Stimulated activated CD4-positive, alpha-beta T cell treated with anti-CD3 and anti-CD28 coated beads, Interleukin-15, amount 100 ng/mL, for 1 hour (primary cell): ENCODE measurements at places on chromosomes 6 and 20.

- no peak for DNase-seq
Measured at GRCh38 chr6:399785-400534, 8.4 kb downstream of the IRF4 start.

- DNase-seq = no peak
Measured at GRCh38 chr6:49454787-49455709, 8.0 kb downstream of the MMUT start.

DNA sequence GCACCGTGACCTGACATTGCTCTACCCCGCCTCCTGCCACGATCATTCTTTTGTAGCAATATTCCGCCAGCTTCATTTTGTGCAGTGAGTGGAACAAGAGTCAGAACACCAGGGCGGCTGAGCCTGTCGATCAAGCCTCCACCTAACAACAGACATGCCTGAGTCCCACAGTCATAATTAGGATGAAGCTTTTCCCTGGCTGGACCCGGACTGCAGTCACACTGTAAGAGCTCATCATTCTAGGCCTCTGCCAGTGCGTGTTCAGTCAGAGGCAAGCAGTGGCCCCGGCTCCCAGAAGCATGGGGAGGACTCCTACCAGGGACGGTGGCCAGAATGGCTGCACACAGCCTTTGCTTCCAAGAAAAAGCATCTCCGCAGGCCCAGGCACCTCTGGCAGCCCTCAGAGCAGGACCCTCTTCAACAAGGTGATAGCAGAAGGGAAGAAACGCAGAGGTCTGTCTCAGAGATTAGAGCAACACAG lies 23.2 kb upstream of the UNC93A start:
- no peak for DNase-seq

DNA sequence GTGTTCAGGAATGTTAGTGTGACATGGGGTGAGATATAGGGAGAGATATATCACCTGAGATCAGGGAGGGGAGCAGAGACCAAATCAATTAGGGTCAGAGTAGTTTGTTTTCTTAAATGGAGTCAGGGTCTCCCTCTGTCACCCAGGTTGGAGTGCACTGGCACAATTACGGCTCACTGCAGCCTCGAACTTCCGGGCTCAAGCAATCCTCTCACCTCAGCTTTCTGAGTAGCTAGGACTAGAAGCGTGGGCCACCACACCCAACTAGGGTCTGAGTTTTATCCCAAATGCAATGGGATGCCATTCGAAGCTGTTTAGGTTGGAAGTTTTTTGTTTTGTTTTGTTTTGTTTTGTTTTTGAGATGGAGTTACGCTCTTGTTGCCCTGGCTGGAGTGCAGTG lies 3.1 kb upstream of the NCOA3 start:
- no peak for DNase-seq

DNA sequence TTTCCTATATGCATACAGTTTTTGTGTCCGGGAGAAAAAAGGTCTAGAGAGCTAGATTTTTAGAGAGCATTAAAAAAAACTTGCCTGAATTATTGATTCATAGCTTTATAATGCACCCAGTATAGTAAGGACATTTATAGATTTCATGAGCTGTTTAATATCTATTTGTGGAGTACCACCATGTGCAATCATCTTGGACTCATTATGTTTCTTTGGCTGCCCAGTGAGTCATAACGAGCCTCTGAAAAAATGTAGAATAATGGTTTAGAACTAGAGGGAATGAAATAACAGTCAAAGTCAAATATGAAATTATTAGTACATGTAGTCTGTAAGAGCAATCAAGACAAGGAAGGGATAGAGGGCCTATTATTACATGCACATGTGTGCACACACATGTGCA lies 350.0 kb downstream of the CD83 start:
- no peak for DNase-seq

DNA sequence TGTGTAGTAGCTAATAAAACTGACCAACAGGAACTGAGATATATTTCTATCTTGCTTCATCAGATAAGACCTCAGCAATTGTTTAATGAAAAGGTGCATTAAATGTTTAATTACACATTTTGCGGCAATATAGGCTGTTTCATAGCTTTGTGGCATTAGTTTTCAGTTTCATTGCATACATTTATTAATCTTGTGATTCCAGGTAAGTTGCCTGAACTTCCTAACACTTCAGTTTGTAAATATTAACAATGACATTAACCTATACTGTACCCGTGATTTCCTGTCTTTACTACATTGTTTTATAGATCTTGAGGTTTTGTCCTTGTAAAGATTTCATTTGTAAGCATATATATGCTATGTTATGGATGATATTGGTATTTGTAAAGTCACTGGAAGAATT lies 66.5 kb downstream of the PKIB start:
- DNase-seq = no peak

DNA sequence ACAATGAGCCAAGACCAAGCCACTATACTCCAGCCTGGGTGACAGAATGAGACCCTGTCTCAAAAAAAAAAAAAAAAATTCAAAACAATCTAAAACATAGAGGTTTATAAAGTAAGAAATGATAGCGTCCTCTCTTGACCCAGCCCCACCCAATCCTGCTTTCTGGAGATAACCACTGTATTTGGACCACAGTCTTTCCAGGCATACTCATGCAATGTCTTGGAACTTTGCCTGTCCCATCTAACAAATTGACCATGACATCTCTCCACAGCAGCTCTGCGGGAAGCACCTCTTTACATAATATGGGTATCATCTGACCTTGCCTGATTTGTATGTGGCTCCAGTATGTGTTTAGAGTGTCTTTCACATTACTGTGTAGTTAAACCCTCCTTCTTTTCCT lies 9.1 kb upstream of the SHLD1 start:
- no peak for DNase-seq

DNA sequence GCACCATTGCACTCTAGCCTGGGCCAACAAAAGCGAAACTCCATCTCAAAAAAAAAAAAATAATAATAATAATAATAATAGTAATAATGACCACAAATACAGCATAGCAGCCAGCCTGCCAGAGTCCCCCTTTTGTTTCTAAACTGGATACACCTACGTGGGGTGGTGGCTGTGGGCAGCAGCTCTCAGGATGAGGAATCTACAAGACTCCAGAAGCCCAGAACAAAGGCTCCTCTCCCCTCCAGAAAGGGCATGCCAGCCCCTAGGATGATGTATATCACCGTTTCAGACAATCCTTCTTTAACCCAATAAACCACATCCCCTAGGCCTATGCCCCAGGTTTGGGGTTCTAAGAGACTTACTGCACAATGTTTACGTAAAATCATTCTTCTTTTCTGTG lies 155.9 kb downstream of the QRSL1 start:
- DNase-seq = no peak

DNA sequence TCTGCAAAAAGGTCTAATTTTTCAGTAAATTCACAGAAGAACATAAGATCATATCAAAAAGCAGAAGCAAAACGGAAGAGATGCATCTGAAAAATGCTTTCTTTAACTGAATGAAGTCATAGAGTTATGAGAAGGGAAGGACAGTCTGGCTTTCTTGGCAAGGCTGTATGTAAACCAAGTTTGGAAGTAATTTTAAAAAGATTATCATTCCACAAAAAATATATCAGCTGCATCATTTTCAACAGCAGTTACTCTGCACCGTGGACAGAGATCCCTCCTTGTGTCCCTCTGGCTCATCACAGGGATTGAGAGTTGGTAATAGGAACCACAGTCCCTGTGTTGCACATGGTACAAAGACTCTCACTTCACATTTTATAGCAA lies 258.5 kb downstream of the HIVEP2 start:
- no peak for DNase-seq

DNA sequence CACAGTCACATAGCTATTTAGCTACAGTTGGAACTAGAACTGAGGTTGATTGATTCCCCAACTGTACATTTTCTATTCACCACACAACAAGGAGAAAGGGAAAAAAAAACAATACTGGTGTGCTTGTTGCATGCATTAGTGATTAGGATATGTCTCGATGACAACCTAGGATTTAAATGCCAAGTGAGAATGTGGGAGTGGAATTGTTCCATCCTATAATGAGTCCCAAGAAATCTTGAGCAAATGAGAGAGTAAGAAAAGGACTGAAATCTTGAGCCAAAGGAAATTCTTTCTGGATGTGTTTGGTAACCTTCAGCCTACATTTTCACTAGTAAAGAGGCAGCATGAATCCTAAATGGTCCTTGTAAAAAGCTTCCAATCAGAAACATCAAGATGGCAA lies 232.7 kb downstream of the HIVEP2 start:
- no peak for DNase-seq

DNA sequence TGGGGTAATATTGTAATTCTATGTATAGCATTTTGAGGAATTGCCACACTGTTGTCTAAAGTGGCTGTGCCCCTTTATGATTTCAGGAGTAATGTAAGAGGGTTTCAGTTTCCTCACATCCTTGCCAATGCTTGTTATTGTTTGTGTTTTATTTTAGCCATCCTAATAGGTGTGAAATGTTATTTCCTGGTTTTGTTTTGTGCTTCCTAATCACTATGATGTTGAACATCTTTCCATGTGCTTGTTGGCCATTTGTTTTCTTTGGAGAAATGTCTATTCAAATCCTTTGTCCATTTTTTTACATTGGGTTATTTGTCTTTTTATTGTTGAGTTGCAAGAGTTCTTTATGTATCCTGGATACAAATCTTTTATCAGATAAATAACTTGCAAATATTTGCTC lies 97.3 kb upstream of the MLIP start:
- no peak for DNase-seq

- DNase-seq = no peak
Measured at GRCh38 chr20:13024596-13024995, 15.8 kb downstream of the SPTLC3 start.

DNA sequence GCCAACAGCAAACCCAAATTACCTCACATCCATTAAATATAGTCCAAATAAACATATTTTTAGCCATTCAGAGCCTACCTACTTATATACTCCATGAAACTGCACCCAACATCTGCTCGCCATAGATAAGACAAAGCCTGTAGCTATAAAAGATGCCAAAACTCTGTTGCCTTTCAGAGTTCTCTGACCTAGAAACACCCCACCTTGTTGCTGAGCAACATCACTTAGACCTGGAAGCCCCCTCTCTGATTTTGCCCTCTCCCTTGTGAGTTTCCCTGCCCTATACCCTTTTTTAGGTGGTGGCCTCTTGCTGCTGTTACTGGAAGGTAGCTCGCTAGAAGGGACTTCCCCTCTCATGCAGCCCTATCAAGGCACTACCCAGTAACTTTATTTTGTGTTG lies 27.7 kb upstream of the FBXL4 start:
- DNase-seq = no peak
